ENCODE measurements at places on chromosomes 3 and 15.

- no peak for DNase-seq
Measured at GRCh38 chr15:79778378-79778990, 118.3 kb downstream of the MTHFS start.

DNA sequence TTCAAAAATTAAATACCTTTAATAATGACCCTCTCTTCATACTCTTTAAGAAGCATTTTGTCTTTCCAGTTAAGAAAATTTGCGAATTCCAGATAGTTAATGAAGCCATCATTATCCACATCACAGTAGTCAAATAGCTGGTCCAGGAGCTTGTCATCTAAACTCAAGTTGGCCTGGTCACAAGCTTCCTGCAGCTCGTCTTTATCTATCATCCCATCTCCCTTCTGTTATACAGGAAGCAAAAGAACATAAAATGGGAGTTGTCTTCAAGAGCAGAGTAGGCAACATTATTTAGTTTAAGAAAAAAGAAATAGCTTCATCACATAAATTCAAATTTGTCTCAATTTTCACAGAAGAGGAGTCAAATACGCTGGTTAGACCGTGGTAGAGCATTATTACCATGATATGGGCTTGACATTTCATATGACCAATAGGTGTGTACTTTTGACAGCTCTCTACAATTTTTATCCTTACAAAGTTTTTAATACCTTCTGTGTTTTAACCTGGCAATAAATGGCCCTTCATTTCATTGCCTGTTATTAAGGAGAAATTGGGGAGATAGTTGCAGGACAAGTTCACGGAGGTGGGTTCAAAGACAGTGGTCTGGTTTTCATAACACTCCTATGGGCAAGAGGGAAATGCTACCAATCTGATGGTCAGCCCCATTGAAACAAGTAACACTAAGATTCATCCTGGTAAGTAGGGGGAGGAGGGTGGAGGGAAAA lies 45.4 kb downstream of the EFHB start:
- DNase-seq: no peak

GRCh38 chr3:13547591-13548371 lies 1.1 kb upstream of the FBLN2 start:
- DNase-seq: no peak

GRCh38 chr3:143128227-143128955 lies 8.8 kb downstream of the CHST2 start:
- no peak for DNase-seq

DNA sequence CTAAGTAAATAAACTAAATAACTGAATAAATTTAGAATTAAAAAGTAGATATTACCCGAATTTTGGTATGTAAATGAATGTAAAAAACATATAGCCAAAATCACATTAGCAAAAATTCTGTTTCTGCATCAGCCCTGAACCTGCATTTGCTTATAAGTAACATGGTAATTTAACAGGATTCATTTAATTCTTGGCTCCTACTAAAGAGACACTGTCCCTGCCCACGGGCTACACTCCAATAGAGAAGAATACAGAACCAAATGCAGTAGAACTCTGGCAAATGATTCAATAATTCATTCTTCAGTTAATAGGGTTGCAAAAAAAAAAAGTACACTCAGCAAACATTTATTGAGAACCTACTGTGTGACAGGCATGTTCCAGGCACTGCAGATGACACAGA lies 20.8 kb upstream of the CNBP start:
- no peak for DNase-seq

DNA sequence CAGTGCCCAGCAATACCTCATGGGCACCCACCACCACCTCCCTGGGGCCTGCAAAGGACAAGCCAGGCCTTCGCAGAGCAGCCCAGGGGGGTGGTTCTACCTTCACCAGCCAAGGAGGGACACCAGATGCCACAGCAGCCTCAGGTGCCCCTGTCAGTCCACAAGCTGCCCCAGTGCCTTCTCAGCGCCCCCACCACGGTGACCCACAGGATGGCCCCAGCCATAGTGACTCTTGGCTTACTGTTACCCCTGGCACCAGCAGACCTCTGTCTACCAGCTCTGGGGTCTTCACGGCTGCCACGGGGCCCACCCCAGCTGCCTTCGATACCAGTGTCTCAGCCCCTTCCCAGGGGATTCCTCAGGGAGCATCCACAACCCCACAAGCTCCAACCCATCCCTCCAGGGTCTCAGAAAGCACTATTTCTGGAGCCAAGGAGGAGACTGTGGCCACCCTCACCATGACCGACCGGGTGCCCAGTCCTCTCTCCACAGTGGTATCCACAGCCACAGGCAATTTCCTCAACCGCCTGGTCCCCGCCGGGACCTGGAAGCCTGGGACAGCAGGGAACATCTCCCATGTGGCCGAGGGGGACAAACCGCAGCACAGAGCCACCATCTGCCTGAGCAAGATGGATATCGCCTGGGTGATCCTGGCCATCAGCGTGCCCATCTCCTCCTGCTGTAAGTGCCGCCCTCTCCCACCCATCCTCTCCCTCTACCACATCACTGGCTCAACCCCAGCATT lies 19.2 kb upstream of the BFSP2 start:
- no peak for DNase-seq

DNA sequence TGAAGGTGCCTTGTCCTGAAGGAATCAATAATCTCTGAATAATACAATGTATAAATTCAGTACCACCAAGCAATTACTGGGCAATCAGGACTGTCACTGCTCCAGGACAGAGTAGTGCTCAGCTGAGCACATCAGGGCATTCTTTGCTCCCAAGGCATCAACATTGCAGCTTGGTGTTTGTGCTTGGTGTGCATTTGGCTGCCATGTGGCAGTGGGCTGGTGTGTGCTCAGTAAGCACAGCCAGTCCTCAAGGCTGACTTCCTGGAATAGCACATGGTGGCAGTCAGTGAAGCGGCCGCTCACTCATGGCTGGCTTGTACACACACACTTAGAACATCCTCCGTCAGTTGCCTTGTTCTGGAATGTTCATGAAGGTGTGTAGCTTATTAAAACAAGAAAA lies 217.0 kb downstream of the EPHB1 start:
- DNase-seq: no peak

DNA sequence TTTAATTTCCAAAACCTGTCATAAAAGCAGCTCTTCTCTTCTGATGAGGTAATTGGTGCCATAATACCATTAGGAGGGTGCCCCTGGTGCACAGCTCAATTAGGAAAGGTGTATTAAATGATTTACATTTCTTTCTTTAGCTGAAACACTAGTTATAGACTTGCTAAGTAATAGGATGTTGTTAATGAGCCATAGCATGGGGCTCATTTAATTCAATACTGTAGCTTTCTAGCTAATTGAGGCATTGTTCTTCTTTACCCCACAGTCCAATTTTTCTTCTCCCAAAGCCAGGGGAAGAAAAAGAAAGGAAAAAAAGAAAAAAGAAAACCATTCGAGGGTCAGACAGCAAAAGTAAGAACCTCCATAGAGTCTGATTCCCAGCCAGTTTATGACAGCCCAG lies 164.0 kb upstream of the HES1 start:
- no peak for DNase-seq
